Stimulated activated CD4-positive, alpha-beta T cell treated with anti-CD3 and anti-CD28 coated beads, Interleukin-2, amount 100 ng/mL, for 48 hours (primary cell): ENCODE measurements at places on chromosomes 4 and X.

GRCh38 chr4:181548873-181549575 lies 694.2 kb upstream of the TENM3 start:
- DNase-seq, result no peak

GRCh38 chr4:7001271-7001670 lies 41.9 kb upstream of the TADA2B start:
- no peak for DNase-seq

DNA sequence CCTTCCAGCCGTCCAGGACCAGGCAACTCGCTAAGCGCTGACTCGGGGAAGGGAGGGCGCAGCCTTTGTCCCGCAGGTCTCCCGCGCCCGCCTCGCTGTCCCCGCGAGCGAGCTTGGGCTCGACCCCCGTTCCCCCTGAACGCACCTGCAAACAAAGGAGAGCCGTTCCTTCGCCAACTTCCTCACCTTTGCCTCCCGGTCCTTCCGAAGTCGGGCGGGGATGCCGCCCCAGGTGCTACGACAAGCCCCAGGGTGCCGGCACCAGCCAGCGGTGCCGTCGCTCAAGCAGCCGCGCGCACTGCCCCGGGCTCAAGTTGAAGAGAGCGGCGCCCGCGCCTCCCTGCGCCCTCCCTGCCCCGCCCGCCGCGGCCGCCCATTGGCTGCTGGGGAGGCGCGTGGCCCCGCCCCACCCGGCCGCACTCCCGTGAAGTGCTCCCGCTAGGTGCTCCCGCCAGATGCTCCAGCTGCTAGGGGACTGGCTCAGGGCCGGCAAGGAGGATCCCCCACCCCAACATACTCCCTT lies 107.1 kb downstream of the NSUN7 start:
- DNase-seq, result peak; percentile 52

DNA sequence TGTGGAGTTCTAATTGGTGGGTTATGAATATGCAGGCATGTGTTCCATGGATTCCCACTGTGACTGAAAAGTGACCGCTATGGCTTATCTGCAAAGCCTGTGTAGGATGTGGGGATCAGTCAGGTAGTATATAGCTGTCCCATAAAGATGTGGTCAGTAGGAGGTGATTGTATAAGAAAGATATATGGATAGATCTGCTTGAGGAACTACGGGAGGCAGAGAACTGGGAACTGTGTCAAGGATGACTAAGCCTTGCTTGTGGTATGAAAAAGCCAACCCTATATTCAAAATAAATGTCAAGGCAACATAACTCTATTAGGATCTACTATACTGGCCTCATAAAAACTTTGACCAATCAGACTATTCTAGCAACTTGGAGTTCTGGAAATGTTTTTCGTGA lies 185.2 kb downstream of the KLHL4 start:
- no peak for DNase-seq

GRCh38 chr4:155578726-155579370 lies 87.8 kb upstream of the GUCY1A1 start:
- no peak for DNase-seq

DNA sequence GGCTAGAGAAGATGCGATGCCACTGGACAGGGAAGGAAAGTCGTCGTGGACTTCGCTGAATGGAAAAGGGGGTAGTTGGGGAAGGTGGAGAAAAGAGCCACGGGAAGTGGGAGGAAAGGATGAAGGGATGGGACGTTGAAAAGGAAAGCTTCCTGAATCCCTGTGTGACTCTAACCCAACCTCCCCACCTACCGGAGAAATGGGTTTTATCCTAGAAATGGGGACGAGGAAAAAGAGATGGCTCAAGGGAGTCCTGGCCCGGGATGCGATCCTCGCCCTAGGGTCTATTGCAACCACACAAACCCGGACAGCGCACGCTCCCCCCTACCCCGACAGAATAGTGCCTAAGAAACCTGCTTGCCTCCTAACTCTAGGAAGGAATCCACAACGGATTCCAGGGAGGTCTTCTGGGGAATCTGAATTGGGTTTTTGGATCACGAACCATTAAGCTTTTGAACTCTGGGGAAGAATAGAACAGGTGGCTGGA lies 738 bp upstream of the TSPAN5 start:
- no peak for DNase-seq

DNA sequence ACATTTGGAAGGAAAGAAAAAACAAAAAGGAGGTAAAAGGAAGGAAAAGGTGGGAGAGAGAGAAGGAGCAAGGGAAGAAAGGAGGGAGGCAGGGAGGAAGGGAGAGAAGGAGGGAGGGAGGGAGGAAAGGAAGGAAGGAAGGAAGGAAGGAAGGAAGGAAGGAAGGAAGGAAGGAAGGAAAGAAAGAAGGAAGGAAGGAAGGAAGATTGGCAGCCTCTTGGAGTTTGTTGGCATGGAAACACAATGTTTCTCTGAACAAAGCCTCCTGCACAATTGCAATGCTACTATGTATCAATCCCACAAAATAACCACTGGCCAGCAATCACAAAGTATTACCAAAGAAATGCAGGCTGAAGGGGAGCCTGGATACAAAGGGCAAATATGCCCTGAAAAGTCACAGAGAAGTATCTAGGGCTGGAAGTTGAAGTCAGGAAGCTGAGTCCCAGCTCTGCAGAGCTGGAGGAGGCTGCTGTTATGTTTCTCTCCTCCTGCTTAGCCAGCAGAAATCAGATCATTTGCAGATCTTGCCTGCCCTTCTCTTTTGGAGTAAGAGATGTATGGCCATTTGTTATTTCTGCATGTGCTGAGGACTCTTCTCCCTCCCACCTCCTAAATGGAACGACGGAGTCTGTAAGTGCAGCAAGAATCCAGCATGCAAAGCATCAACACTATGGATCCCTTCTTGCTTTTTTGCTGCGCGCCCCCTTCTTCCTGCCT lies 195.9 kb upstream of the LDB2 start:
- no peak for DNase-seq

DNA sequence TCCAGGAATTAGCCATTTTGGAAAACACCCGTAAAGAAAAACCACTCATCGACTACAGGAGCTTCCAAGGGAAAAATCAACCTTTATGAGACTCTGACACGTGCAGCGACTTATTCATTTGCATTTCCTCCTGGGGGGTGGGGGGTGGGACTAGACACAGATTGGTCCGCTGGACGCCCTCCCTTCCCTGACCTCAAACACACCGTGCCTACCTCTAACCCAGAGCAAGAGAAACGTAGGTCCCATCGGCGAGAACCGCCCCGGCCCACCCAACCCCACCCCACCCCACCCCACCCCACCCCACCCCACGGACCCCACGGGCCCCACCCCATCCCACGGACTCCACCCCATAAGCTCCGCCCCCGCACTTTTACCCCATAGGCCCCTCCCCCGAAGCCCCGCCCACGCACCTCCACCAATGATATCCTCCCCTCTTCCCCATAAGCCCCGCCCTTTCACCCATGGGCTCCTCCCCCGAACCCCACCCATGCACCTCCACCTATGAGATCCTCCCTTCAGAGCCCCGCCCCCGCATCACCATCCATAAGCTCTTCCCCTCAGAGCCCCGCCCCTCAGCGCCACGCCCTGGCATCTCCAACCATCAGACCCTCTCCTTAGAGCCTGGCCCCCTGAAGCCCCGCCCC lies 1.1 kb downstream of the GTPBP6 start:
- peak; percentile 93 for DNase-seq

GRCh38 chrX:68666580-68666979 lies 19.1 kb downstream of the STARD8 start:
- DNase-seq, result no peak

- DNase-seq, result no peak
Observed at GRCh38 chrX:109629310-109629709, 4.3 kb upstream of the KCNE5 start.

DNA sequence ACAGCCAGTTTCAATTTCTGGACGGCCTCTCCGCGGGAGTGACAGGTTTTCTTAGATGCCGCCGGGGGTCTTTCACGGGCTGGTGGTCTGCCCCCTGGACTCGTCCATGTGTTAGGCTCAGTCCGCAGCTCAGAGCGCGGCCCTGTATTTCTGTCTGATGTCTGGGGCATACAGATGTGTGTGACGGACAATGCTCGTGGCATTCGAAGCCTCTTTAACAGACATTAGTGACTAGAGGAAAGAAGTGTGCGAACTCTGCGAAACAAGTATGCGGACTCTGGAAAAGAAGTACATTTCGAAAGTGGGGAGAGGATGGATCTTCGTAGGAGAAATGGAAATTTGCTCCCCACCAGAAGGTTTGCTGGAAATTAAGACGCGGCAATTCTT lies 793 bp upstream of the DCUN1D4 start:
- DNase-seq, result peak; percentile 7

GRCh38 chr4:130233377-130234047 lies 1137.6 kb downstream of the C4orf33 start:
- no peak for DNase-seq

DNA sequence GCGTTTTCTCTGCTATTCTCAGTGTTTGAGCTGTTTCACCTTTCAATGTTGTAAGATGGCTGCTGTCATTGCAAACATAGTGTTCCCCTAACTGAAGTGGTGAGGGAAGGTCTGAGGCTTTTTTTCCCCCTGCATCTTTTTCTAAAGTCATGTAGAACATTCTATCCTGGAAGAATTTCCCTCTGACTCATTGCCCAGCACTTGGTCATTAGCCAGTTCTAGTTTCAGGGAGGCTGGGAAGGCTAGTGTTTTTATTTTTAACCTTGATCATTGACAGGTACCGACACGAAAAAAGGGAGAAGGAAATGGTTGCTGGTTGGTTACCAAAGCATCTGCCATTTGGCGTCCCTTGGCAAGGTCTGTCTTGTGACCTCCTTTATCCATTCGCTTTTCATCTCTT lies 6.6 kb downstream of the LANCL3 start:
- no peak for DNase-seq

GRCh38 chr4:3215733-3216132 lies 33.2 kb upstream of the MSANTD1 start:
- DNase-seq, result no peak

GRCh38 chr4:1460967-1461868 lies 55.0 kb upstream of the NKX1-1 start:
- no peak for DNase-seq

DNA sequence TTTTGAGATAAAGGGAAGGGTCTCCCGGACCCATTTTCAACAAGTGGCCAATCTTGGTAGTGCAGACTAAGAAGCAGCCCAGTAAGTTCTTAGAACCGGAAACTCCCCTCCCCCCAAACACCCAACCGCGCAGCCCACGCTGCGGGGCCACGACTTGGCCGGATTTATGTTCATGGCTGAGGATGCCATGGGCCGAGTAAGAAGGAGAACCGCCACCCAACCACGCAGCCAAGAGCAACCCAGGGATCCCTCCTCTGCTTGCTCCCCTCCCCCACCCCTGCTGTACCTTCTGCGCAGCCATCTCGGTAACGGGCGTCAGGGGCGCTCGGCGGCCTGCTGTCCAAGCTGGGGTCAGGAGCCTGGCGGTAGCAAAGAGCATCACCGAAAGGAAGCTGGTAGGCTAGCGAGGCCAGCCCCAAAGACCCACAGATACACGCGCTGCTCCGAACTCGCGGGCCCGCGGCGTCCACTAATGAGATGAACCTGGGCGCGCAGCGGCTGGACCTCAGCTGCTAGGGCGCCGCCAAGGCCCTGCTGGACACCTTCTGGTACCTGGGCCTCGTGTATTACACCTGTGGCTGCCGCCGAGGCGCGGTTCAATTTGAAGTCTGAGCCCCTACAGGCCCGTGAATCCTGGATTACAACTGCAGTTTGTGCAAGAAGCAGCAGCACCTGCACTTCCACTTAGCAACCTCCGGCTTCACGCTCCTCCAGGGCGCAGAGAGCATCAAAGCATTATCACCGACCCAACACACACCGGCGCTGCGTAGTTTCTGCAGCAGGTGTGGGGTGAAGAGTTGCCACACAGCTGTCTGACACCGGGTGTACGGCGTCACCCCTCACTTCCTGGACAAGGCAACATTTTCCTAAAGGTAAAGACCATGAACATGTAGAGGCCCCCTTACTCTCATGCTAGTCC lies 63.4 kb downstream of the NUDT10 start:
- DNase-seq, result peak; percentile 41

- no peak for DNase-seq
Observed at GRCh38 chr4:28082686-28083390, 1222.2 kb downstream of the STIM2 start.

DNA sequence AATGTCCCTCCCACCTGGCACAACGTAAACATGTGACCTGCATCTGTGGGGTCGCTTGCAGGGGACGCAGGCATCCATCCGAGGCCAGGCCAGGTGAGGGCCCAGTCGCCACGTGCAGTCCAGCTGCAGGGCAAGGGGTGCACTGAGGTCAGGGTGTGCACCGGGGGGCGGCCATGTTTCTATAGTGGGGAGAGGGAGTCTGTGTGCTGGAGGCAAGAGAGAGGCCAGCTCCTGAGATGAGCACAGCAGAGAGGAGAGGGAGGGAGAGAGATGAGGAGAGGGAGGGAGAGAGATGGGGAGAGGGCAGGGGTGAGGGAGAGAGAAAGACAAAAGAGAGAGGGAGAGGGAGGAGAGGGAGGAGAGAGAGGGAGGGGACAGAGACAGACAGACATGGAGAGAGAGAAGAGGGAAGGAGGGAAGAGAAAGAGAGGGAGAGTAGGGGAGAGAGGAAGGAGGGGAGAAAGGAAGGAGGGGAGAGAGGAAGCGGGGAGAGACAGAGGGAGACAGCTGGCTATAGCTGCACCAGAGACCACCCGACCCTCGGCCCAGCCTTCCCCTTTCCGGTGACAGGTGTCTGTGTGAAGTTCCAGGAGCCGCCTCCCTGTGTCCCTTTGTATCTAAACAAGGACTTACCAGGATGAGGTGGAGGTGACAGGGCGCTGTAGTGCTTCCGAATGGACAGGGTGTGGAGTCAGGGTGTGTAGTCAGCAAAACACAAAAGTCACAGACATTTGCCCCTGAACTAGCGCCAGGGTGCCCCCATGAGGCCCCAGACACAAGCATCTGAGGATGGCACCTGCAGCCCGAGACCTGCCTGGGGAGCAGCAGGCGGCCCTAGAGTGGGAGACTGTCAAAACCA lies 68.7 kb downstream of the ADRA2C start:
- DNase-seq, result no peak

- DNase-seq, result no peak
Observed at GRCh38 chr4:53156896-53157295, 209.0 kb downstream of the SCFD2 start.

- no peak for DNase-seq
Observed at GRCh38 chrX:133699023-133699728, 283.9 kb upstream of the GPC4 start.

- DNase-seq, result no peak
Observed at GRCh38 chr4:71444395-71444794, 105.6 kb downstream of the SLC4A4 start.

DNA sequence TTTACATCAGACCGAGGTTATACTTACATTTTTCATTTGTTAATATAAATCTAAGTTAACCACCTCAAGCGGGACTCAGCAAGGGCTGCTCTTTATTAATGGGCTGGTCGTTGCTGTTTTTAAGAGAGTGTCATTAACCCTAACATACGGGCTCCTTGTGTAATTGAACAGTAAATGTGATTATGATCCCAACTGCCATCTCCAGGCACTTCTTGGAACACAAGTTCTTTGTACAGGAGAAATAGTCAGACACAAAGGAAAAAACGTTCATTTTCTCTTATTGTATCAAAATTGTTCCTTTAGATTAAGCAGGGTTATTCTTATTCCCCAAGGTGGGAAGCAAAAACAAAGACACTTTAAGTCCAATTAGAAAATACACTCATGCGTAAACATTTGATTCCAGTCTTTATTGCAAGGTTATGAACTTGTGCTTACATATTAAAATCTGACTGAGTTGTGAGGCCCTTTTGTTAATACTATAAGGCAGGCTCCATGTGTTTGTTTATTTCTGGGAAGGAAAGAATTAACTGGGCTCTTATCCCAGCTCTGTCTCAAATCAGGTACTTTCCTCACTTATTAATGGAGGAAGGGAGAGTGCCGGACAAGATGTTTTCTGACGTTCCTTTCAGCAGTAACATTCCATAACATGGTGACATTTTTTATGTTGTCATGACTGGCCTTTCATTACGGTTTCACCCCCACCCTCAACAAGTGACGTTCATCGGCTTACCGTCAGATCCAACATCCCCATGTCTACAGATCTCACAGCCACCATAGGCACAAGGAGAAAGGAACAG lies 95.9 kb downstream of the RASL11B start:
- DNase-seq, result no peak
